ENCODE measurements at places on chromosomes 11 and 22. TPM values are rescaled to one million over a fixed set of nuclear protein-coding genes. Genes with fewer than 3 reads are reported as not detected.

Gene SYT12
- total RNA-seq, result 0.09 TPM

Gene OR4D5
- not detected for total RNA-seq

DNA sequence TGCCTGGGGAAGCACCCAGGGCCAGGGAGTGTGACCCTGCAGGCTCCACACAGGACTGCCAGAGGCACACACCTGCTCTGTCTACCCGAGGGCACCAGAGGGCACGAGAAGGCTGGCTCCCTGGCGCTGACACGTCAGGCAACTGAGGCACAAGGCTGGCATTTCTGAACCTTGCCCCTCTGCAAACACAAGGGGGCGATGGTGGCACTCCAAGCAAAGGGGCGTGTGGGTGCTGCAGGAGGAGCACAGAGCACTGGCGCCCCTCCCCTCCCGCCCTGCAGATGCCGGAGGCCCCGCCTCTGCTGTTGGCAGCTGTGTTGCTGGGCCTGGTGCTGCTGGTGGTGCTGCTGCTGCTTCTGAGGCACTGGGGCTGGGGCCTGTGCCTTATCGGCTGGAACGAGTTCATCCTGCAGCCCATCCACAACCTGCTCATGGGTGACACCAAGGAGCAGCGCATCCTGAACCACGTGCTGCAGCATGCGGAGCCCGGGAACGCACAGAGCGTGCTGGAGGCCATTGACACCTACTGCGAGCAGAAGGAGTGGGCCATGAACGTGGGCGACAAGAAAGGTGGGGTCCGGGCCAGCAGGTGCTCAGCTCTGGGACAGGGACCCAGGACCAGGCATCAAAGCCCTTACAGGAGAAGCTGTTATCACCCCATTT lies 20.8 kb upstream of the TXNRD2 start:
- DNase-seq, result peak; percentile 90

- no peak for DNase-seq
These were observed 6.0 kb upstream of the FLRT1 start for GRCh38 chr11:64029773-64030172.

DNA sequence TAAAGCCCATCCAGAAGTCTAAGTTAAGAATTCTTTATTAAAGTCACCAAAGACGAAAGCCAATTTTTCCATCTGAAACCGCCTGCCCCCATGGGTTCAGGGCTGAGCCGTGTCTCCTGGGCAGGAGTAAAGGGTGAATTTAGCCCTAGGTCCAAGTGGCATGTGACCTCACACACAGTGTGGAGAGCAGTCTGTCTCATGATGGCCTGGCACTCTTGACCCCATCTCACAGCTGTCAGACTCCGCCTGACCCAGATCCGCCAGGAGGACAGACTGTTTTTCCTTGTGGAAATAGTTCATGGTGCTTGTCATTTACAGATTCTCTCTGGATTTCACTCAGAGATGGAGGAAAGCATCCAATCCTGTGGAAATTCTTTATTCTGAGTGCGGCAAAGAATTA lies 109.7 kb downstream of the GALNT18 start:
- no peak for DNase-seq

DNA sequence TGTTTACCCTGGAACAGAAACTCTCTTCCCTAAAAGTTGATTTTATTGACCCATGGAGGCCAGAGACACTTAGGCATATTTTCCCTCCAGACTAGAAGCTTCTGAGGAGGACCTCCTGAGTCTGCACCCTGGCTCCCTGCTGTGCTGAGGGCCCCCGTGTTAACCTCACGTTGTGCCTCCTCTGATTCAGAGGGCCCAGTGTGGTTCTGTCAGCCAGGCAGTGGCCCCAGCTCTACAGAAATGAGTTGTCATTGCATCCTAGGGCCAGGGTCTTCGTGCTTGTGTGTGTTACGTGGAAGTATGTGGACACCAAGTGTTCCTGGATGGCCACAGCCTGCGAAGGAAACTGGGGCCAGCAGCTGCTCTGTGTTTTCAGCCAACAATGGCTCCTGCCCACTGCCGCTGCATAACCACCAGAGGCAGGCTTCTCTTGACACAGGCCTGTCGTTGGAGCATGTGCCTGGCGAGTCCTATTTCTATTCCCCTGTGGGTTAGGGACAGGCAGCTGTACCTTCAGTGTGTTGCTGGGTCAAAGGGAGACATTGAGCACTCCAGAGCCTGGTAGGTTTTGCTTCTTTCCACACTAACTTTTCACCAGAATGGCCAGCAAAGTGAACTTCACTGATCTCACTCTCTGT lies 44.5 kb downstream of the MED15 start:
- DNase-seq, result peak; percentile 37

DNA sequence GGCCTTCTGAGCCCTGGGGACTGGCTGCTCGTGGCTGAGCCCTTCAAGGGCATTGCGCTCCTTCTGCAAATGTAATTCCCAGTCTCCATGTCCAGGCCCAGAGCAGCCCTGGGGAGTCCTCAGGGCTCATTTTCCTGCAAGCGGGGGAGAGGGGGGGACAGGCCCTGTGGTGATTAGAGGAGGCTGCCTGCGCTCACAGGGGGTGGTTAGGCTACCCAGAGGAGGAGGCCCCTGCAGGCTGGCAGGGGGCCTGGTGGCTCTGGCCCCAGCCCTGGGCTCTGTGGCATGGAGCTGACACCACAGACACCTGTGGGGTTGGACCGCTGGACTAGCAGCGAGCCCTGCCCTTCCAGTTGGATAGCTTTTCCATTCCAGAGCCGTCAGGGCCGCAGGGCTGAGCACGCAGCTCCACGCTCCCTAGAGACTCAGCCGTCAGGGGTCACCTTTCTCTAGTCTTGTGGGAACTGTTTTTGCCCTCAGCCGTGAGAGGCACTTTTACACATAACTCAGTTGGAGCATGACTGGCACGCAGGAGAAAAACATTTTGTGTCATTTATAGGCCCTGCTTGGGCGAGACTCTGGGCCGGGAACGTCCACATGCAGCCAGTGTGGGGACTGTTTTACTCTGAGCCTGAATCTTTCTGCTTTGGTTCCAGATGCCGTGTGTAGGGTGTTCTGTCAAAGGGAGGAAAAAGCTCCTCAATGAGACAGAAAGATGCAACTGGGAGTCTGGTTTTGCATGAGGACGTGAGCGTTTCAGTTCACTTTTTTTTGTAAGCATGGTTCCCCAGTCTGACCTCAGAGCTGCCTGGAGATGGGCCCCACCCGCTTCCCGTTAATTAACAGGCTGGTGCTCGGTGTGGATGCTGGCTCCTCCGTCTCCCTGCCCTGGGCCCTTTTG lies 58.1 kb downstream of the LRP5 start:
- no peak for DNase-seq

DNA sequence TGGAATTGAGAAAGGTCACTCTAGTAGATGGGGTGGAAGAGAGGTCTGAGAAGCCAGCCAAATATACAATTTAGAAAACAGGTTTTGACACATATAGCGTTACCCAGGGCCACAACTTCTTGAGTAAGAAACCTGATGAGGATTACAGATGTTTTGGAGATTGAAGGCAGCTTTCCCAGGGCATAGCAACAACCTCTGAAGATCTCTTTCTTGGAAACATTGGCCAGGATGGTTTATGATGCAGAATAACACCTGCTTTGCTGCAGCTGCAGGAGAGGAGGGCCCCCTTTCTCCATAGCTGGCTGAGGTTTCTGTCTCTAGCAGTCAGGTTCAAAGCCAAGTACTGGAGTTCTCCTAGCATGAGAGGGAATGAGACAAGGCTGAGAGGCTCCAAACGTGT lies 75.1 kb upstream of the NUP50 start:
- no peak for DNase-seq

DNA sequence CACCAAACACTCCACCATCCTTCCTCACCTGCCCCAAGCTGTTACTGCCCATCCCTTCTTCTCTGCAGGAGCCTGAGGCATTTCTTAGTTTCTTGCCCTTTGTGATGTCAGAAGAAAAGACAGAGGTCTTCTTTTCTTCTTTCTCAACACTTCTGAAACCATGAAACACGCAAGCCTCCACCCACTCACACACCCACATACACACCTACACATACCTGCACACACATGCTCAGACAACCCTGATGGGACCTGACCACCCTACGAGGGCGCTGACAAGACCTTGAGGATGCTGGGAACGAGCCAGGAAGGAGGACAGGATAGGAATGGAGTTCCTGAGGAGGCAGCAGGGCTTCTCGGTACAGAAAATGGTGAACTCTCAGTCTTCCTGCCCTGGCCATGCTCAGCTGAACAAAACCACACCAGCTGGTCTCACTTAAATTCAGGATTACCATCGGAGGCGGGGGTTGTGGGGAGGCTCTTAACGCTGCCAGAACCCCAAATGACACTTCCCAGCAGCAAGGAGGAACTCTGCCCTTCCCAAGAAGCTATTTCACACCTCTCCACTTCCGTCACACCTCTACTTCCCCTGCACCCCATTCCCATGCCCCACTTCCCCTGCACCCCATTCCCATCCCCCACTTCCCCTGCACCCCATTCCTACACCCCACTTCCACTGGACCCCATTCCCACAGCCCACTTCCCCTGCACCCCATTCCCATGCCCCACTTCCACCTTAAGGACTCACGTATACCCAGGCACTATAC lies 41.0 kb downstream of the CSF2RB start:
- DNase-seq, result no peak

DNA sequence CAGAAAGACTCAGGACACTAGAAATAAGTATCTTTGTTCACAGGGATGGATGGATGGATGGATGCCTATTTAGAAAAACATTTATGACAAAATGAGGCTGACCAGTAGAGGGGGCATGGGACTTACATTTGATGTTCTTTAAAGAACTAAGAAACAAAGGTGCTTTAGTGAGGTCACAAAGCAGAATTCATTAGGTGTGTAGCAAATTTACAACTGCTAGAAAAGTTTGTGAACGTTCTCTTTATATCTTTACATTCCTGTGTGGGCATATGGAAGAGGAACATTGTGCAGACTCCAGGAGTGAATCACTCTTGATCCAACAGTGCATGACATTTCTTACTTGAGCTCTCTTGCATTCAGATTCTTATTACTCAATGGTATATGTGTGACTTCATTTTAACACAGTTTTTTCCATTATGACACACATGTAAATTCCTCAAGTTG lies 15.8 kb upstream of the SIK2 start:
- peak; percentile 74 for DNase-seq

GRCh38 chr11:122140500-122140899 lies 24.5 kb upstream of the BLID start:
- DNase-seq, result peak; percentile 46

Gene PNPLA5
- total RNA-seq, result not detected

Gene OR51E2
- not detected for total RNA-seq
